ENCODE measurements at places on chromosomes 13 and 19.

GRCh38 chr19:941292-942132 lies 15.7 kb downstream of the ARID3A start:
- DNase-seq: no peak

DNA sequence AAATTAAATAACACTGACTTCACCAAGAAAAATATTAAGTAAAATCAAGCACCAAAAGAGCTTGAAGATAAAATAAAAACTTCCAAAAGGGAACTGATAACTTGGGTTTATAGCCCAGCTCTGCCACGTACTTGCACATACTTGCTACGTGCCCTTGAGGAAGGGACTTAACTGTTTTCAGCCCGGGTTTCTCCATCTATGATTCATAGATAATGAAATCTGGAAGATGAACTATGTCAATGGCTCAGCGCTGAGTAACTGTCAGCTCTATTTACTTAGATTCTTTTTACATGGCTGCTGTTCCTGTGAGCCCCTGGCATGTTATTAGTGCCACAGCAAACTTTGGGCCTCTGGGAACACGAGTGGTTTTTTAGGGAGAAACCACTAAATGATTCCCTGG lies 9.6 kb upstream of the ZC3H13 start:
- no peak for DNase-seq

DNA sequence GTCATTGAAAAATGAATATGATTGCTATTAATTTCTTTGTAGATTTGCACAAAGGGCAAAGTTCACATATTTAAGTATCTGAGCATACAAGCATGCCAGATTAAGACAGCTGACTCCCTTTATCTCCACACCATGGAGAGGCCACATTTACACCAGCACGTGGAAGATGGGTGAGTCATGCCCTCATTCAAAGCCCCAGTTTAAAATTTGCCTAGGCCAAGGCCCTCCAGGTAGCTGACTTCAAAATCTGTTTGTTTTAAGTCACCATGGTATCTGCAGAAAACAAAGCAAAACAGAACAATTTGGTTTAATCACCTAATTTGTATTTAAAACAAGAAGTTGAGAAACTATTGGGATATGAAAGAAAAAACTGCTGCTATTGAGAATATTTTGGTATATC lies 109.2 kb downstream of the ESD start:
- DNase-seq: no peak

DNA sequence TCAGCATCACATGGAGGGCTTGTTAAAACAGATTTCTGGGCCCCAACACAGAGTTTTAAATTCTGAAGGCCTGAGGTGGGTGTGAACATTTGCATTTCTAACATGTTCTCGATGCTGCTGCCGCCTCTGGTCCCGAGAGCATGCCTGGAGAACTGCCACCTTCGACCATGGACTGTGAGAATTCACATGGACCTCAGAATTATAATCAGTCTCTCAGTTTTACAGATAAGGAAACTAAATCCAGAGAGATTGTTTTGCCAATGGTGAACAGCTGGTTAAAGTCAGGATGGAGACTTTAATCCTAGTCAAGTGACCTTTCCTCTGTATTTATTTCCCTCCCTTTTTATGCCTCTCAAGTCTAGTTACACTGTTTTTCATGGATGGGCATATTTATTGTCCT lies 14.7 kb downstream of the ALOX5AP start:
- DNase-seq: no peak

- no peak for DNase-seq
These were observed 763.8 kb downstream of the SLITRK5 start for GRCh38 chr13:88434953-88435352.

DNA sequence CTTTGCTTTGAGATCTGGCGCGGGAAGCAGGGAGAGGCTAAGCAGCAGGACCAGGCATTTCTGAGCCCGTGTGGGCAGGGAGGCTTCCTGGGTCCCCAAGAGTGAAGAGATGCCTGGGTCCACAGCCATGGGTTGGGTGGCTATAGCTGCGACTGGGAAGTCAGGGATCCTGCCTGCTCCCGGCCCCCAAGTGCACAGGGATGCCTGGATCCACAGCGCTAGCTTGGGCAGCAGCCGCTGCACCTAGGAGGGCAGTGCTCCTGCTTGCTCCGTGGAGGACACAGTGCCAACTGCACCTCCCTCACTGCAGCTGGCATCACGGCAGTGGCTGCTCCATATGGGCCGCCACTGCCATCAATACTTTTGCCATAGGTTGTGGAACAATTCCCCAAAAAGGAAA lies 384.7 kb downstream of the PCDH9 start:
- no peak for DNase-seq

- no peak for DNase-seq
These were observed 79.5 kb downstream of the KCNRG start for GRCh38 chr13:50094615-50095293.

DNA sequence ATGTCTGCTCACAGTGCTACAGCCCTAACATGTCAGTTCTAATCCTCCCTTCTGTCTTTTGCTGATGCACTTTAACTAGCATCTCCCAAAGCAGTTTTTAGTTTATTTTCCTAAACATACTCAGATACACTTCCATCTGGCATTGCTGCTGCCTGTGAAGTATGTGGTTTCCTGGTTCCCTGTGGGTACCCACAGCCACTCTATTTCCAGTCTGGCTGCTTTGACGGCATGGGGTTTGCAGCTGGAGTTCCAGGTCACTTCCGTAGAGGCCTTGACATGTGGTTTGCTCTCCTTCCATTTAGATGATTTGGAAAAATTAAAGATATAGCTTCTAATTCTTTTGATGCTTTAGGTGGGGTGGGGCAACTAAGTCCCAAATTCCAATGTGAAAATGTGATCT lies 375.5 kb downstream of the PCDH20 start:
- no peak for DNase-seq

DNA sequence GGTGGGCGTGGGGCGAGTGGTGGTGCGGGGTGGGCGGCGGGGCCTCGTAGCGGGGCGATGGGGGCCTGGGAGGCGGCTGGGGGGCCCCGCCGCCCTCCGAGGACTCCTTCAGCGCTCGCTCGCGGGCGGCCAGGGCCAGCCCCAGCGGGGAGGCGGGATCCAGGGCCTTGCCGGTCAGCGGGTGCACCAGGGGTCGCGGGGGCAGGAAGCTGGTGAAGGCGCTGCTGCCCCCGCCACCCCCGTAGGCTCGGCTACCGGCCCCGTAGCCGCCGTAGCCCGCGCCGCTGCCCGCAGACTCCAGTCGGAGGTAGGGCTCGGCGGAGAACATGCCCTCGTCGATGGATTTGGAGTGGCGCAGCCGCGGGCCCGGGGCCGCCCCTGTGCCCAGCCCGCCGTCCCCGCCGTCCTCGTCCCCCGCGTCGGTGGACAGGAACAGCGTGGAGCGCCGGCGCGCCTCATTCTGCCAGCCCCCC lies 18.6 kb downstream of the C19orf81 start:
- DNase-seq: no peak

DNA sequence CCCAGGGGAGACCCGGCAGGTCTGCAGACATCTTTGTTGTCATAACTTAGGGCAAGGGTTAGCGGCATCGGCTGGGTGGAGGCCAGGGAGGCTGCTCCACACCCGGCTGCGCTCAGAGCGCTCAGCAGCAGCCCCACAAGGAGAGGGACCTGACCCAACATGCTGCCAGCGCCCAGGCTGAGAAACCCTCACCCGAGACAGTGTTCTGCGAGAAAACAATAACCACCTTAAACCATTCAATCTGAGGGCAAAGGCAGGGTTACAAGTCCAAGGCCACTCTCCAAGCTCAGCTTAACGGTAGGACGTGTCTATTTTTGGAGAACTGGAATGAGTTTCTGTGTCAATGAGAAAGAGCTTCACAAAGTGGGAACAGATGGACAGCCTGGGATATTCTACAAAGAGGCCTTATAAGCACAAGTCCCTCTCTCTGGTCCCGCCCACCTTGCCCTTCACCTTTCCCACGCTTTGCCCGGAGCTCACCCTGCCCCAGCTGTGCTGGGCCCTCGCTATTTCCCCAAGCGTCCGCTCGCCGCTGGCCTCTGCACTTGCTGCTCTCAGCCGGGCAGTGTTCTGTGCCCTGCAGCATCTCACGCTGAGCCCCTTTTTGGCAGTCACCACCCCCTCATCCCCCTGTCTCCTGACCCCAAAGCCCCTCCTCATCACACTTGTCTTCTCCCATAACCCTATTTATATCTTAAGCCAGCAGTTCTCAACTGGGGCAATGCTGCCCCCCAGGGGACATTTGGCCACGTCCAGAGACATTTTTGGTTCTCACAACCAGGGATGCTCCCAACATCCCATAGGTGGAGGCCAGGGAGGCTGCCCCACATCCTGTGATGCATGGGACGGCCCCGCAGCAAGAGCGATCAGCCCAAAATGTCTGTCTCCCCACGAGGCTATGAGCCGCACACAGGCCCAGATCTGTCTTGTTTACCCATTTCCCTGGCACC lies 17.6 kb downstream of the PPP1R12C start:
- no peak for DNase-seq

- no peak for DNase-seq
These were observed 21.1 kb upstream of the ZNF766 start for GRCh38 chr19:52248241-52248640.

GRCh38 chr13:45752510-45752909 lies 50.4 kb downstream of the CBY2 start:
- DNase-seq: no peak

DNA sequence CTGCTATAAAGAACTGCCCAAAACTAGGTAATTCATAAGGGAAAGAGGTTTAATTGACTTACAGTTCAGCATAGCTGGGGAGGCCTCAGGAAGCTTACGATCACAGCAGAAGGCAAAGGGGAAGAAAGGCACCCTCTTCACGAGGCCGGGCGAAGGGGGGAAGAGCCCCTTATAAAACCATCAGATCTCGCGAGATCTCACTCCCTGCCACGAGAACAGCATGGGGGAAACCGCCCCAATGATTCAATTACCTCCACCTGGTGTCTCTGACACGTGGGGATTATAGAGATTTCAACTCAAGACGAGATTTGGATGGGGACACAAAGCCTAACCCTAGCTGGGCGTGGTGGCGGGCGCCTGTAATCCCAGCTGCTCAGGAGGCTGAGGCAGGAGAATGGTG lies 42.8 kb downstream of the SLC6A16 start:
- DNase-seq: no peak

DNA sequence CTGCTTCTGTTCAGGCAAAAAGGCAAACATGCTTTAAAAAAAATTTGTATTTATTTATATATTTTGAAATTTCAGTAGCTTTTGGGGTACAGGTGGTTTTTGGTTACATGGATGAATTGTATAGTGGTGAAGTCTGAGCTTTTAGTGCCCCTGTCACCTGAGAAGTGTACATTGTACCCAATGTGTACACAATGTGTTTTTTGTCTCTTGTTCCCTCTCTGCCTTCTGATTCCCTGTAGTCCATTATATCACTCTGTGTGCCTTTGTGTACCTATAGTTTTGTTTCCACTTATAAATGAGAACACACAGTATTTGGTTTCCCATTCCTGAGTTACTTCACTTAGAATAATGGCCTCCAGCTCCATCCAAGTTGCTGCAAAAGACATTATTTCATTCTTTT lies 77.4 kb downstream of the PDS5B start:
- DNase-seq: no peak

DNA sequence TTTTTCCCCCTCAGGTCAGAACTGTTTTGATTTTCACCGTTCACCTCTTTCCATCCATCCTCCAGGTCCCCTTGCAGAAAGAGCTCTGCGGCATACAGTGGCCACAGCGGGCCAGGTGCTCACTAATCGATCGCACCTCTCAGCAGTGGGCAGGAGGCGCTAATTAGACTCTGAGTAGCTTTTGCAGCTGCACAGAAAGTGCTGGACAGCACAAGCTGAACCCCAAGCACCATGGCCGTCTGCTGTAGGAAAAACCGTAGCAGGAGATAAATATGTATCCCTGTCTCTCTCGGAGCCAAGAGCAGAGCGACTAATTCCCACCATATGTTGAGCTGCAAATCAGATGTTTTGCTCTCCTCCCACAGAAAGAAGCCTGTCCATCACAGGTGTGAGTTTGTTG lies 54.4 kb downstream of the PEX11G start:
- DNase-seq: no peak

GRCh38 chr13:27605099-27605498 lies 15.2 kb downstream of the LNX2 start:
- no peak for DNase-seq

- no peak for DNase-seq
These were observed 35.5 kb downstream of the TMED1 start for GRCh38 chr19:10800488-10800887.

- no peak for DNase-seq
These were observed 31.0 kb upstream of the MIER2 start for GRCh38 chr19:375395-376110.

DNA sequence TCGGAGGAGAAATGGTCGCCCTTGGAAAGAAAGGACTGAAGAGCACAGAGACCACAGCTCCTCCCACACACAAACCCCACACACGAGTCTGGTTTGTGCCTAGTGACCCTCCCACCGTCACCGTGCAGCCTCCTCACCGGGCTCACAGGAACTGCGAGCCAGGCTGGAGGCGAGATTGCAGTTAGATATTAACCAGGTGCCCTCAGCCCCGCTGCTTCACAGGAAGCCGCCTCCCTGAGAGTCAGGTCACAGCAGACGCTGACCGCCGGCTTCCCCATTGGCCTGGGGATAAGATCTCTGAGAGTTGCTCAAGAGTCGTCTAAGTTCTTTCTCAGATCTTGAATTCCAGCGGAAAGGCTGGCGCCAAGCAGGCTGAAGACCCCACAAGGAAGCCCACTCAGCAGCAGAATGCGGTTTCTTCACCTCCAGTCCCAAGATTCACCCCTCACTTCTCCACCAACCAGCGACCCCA lies 870 bp downstream of the ZNF44 start:
- no peak for DNase-seq

GRCh38 chr19:45906221-45906620 lies 3.8 kb upstream of the MYPOP start:
- no peak for DNase-seq

DNA sequence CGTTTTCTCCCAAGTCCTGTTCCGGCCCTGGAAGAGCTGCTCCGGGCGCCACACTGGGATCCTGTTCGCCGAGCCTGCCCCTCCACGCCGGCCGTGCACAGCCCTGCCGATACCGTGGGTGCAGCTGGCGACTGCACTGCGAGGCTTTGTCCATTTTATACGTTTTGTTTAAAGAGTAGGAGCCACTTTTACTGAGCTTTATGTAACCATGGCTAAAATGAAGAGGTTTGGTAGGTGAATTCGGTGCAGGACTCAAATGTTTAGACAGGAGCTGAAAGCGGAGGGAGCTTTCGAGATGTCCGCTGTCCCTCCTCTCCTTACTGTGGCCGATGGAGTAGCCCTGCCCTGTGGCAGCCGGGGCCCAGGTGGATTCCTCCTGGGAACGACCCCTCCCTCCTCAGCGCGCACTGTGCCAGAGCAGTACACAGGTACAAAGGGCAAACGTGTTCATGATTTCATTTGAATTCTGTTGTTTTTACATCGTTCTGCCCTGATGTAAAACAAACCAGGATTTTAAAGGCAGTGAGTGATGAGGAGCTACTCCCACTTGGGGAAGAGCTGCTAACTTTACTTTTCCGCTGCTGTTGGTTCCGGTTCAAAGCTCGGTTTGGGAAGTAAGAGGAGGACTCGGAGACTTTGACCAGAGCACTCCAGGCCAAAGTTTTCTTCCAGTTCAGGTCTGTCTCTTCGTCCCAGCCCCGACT lies 1.7 kb downstream of the COL4A2 start:
- DNase-seq: no peak

GRCh38 chr13:47774671-47774994 lies 226.4 kb downstream of the SUCLA2 start:
- no peak for DNase-seq

- DNase-seq: no peak
These were observed 4.7 kb upstream of the ZNF606 start for GRCh38 chr19:58007285-58007684.

GRCh38 chr13:28819046-28819730 lies 951 bp upstream of the MTUS2 start:
- DNase-seq: no peak

GRCh38 chr19:524062-524674 lies 7.4 kb upstream of the CDC34 start:
- no peak for DNase-seq

All from stimulated activated CD4-positive, alpha-beta T cell treated with anti-CD3 and anti-CD28 coated beads, Interleukin-1b, Interleukin-23, amount 100 ng/mL, for 1 hour (primary cell).